ENCODE measurements at places on chromosomes 2 and 18.

DNA sequence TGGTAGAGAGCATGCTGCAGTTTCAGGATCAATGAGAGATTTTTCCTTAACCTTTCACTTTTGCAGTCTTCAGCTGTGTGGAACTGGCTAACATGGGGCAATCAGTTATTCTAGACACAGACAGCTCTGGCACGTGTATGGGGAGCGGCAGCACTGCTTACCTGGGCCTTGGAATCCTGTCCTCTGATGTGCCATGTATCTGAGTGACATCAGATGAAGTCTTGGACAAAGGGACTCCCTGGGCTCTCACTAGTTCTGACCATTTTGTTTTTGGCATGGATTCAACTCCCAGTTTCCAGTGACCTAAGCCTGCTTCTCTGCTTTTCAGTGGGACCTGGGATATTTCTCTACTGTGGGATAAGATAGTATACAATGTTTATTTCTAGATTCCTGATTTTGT is 54.3 kb downstream of the RNF144A start:
- no peak for DNase-seq

- no peak for DNase-seq
These were observed 215.3 kb downstream of the STK39 start for GRCh38 chr2:168032091-168032490.

- no peak for DNase-seq
These were observed 917 bp upstream of the PRKAG3 start for GRCh38 chr2:218832520-218832919.

DNA sequence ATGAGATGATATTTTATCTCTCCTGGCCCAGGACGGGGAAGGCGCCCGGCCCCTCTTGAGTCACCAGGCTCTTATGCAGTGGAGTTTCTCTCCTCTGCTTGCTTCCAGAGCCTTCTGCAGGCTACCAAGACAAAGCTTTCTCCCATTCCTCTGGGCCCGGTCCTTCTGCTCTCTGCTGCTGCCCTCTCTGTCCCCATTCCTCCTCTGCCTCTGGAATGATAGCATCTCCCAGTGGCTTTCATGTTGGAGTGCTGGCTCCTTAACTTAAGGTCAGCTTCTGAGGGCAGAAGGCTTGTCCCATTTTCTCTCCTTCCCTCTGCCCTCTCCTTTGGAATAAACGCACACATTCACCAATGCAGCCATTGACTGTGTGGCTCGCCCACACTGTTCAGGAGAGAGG is 86.2 kb downstream of the SDC1 start:
- DNase-seq: no peak

DNA sequence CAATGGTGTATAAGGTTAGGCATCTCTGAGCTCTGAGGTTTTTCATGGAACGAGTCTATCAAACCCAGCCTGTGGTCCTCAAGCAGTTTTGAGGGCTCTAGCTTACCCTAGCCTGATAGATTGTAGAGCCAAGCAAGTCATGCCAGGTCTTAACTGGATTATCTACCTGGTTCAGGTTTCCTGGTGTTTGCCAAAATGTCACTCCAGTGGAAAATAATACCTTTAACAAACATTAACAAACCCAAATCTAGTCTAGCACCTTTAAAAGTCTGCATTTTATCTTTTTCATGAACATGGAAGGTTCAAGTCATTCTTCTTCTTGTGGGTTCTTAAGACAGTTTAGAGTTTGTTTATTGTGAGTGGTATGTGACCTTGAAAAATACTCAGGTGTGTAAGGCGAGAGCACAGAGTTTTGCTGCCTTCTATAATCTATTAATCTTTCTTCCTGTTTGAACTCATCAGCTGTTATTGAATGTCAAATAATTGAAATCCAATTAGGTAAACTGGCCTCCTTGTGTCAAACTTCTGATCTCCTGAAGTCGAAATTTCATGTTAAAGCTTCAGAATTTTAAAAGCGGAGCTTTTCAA is 13.4 kb upstream of the ADGRF3 start:
- DNase-seq: no peak

DNA sequence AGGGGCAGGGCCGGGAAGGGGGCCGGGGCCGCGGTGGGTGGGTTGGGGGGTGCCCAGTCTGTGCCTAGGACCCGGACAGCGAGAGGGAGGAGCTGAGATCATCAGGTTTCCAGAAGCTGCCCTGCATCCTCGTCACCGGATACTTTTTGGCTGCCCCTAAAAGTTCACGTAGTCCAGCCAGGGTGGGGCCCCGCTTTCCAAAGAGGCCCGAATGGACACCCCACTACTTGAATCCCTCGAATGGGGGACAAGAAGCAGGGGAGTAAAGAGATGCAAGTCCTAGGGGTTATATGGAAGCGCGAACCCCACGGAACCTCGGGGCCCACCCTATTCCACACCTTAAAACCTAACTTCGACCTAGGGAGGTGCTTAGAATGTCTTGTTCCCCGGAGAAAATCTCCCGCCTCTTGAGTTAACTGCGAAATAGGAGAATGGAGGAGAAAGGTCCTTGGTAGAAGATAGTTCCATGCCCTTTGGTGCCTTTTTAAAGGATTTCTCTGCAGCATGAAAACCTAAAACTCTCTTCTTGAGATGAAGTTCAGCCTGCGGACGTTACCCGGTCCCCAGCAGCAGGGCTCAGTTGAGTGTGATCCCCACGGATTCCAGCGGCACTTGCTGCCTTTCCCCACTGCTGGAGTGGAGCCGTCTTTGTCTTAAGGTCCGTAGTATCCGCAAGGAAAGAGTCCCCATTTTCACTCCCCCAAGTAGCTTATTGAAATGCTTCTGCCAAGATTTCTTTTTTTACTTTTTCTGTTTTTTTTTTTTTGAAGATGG is 2.1 kb upstream of the RNF152 start:
- DNase-seq: no peak

GRCh38 chr2:101770726-101771125 is 73.2 kb downstream of the MAP4K4 start:
- no peak for DNase-seq

DNA sequence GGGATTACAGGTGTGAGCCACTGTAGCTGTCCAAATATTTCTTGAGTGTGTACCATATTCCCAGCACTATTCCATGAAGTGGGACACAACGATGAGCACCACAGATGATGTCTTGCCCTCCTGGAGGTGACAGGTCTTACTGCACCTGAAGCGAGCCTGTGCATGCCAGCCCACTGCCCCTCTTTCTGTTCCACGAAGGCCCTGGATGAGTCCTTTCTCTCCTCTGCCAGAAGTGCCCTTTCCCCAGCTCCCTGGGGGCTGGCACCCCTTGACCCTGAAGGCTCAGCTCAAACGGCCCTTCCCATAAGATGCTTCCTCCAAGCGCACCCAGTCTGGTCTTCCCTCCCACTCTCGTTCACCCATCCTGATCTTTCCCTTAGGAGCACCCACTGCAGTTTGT is 5.5 kb downstream of the ATP6V1B1 start:
- DNase-seq: no peak

DNA sequence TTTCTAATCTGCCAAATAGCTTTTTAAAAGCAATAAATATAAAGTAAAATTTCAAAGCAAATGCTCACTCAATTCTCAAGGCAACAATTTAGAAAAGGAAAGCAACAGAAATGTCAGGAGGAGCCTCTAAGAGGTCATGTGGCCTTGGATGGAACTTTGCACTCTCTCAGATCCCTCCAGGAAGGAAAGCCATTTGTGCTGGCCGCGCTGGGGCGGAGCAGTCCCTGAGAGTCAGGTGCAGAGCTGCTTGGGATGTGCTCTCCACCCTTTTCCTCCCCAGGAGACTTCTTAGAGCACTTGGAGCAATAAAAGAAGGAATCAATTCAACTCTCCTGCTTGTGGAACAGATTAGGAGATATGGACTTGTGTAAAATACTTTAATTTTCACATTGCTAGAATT is 379.8 kb upstream of the LINC00305 start:
- no peak for DNase-seq

DNA sequence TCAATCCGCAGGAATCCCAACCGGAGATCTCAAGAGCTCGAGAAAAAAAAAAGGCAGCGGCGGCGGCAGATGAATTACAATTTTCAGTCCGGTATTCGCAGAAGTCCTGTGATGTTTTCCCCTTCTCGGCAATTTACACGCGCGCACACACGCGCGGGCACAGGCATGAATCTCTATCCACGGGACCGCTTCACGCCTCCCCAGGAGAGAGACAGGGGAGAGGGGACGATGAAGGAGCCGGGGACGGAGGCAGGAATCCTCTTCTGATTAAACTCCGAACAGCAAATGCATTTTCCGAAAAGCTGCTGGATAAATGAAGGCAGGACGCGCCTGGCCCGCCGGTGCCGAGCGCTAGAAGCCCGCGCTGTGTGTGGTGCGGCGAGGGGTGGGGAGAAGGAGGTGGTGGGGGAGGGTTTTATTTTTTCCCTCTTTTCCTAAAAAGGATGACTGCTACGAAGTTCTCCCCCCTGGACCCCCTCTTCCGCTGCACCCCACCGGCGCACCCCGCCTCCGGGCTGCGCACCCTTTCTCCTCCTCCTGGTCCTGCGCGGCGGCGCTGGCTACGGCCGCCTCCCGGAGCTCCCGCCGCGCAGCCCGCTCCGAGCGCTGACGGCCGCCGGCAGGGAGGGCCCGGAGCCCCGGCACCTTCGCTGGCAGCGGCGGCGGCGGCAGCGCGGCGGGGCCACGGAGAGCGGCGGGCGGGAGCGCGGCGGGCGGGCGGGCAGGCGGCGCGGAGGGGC is at the start of gene BCL2:
Gene BCL2, minus strand, starts transcription at position 387 of the 740 bp plus-strand sequence.
- DNase-seq: no peak

GRCh38 chr2:99448556-99448955 is 41.3 kb downstream of the REV1 start:
- DNase-seq: no peak

- DNase-seq: no peak
These were observed 5.9 kb upstream of the NEURL3 start for GRCh38 chr2:96510931-96511595.

- DNase-seq: no peak
These were observed 14.8 kb downstream of the STRN start for GRCh38 chr2:36951574-36951973.

GRCh38 chr18:5444847-5445246 is 99.0 kb downstream of the EPB41L3 start:
- no peak for DNase-seq

DNA sequence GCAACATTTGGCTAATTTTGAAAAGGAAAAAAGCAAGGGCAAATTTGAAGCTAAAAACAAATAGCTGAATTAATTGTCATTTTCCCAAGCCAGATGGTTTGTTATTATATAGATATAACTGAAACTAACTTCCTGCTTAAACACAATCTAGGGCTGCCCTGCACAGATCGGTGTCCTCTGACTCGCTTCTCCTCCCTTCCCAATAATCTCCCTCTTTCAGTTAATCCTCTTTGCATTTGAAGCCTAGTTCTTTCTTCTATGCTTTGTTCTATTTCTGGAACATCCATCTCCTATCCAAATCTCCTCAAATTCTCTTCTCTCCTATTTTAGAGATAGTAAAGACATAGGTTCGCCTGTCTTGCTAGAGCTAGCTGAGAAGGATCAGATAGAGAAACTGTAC is 328.1 kb downstream of the SLC8A1 start:
- no peak for DNase-seq

GRCh38 chr2:15840148-15840547 is 100.2 kb upstream of the MYCN start:
- DNase-seq: no peak

- DNase-seq: no peak
These were observed 28.7 kb upstream of the SLC8A1 start for GRCh38 chr2:40480596-40480995.

DNA sequence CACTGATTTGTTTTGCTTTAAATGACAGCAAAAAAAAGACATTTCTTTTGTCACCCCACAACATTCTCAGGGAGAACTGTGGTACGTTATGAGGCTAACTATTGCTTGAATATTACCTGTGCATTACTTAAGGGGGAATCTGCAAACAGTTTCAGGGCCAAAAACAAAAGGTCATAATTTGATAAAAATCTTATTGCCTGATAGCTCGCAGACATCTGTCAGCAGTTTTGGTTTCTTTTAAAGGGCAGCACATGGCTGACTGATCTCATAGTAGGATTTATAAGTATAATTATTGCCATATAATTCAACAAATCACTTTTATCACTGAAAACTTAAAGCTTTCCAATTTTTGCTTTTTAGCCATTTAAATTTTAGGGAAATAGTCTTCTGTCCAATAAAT is 226.4 kb upstream of the VWC2L start:
- no peak for DNase-seq

DNA sequence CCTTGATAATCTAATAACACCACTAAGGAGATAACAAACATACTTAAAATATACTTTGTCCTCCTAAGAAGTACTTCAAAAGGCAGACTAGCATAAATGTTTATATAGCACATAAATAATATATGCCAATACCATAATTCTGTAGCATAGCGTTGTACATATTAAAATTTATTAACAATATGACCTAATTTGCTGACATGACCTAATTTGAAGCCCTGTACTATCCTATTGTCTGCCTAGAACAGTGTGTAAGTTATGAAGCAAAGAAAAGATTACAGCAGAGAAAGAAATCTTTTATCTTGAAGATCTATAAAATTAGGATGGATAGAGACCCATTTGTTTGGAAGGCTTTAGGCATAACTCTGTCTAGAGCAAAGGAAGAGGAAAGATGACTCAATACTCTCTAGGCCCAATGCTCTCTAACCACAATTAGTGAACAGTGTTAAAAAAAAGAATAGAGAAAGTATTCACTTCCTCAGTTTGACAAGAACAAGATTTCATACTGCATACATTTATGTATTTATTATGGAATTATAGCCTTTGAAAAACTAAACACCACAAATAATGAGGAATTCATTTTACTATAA is 231.3 kb downstream of the ZRANB3 start:
- DNase-seq: no peak

DNA sequence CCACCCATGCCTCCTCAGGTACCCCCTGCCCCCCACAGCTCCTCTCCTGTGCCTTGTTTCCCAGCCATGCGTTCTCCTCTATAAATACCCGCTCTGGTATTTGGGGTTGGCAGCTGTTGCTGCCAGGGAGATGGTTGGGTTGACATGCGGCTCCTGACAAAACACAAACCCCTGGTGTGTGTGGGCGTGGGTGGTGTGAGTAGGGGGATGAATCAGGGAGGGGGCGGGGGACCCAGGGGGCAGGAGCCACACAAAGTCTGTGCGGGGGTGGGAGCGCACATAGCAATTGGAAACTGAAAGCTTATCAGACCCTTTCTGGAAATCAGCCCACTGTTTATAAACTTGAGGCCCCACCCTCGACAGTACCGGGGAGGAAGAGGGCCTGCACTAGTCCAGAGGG is 803 bp upstream of the DES start:
- DNase-seq: no peak

GRCh38 chr2:237350597-237350996 is 63.4 kb downstream of the COL6A3 start:
- no peak for DNase-seq

GRCh38 chr2:20050104-20050645 is 1.3 kb downstream of the LAPTM4A start:
- no peak for DNase-seq

- no peak for DNase-seq
These were observed 43.2 kb upstream of the MRPL33 start for GRCh38 chr2:27728081-27728858.

Data from neuronal stem cell (in vitro differentiated cells).